ENCODE measurements at places on chromosomes 2 and 18.

DNA sequence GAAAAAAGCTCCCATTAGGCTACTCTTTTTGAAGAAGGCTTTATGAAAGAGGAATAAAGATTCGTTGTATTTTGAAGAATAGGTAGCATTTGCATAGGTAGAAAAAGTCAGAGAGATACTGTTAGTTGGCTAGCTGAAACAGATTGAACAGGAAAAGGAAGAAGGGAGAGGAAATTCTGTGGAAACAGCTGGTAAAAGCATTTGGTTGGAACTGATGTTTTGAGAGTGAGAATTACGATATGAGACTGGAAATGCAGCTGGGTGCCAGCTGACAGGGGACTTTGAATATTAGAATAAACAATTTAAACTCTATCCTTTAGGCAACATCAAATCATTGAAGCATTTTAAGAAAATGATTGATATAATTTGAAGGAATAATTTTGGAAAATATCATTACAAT is 96.7 kb upstream of the CNTNAP5 start:
- no peak for DNase-seq

GRCh38 chr2:112168422-112169124 is 30.4 kb downstream of the FBLN7 start:
- no peak for DNase-seq

- no peak for DNase-seq
Measured at GRCh38 chr18:32152705-32153448, 37.0 kb upstream of the MEP1B start.

DNA sequence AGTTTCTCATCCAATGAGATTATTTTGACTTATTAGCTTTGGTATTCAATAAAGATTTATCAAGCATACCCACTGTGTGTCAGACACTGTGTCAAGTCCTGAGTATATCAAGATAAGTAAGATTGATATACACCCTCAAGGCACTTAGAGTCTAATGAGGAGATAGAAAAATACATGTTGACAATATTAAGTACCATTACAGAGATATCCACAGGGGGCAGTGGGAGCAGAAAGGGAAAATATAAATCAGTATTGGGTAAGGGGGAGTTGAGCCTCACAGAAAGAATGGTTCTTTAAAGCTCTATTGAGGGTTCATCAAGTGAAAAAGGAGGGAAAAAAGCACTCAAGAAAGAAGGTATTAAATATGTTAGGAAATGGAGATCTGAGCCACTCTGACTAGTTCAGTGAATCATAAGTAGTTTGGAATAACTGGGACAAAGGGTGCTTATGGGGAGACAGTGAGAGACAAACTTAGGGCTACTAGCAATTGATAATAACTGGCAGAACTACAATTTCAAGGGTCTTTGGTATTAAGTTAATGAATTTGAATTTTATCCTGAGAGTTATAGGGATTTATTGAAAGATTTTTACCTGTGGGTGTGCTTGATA is 45.5 kb upstream of the SLC8A1 start:
- no peak for DNase-seq

DNA sequence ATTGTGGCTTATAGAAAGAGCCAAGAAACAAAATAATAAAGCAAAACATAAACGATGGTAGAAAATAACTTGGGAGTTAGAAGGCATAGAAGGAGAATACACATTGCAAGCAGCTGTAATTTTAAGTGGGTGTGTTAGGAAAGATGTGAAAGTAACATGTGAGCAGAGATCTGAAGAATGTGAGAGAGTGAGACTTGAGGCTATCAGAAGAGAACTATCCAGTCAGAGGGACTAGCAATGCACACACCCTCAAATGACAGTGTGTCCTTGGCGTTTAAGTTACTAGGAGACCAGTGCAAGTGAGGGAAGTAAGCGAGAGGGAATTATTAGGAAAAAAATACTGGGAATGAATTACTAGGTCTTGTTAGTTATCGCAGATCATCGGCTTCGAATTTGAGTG is 304.9 kb downstream of the DSEL start:
- no peak for DNase-seq

- no peak for DNase-seq
Measured at GRCh38 chr2:12834239-12834638, 117.5 kb downstream of the TRIB2 start.

DNA sequence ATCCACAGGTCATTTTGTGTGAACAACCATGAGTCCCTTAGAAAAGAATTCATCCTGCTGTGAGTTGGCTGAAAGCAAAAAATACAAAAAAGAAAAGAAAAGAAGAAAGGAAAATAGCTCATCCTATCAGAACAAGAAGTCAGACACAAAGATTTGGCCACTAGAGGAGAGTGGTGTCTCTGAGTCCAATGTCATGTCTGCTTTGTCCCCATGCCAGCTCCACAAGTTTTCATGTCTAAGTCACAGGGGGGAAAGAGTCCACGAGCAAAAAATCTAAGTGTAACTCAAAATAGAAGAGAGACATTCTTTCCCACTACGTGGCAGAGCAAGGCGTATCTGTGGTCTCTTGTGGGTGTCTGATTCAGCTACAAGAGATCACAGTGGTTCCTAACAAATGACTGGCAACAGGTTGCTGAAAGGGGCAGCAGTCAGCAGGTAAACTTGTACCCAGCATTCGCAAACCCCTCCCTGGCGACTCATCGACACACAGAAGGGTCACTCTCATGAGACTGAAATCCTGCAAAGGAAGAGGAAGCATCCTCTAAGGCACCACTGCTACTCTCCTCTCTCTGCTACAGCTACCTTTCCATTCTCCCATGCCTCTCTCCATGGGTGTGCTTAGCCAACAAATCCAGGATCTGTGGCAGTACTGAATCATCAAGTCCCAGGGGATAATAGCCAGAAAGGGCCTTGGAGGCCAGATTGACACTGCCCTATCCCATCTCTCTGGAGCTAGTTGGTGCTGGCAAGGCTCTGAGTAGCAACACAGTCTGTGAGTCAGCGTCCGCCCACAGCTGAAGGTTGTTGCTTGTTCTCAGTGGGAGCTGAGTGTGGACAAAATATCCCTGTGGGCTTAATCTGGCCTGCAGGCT is 123.0 kb upstream of the SLC39A10 start:
- DNase-seq = peak; percentile 45

DNA sequence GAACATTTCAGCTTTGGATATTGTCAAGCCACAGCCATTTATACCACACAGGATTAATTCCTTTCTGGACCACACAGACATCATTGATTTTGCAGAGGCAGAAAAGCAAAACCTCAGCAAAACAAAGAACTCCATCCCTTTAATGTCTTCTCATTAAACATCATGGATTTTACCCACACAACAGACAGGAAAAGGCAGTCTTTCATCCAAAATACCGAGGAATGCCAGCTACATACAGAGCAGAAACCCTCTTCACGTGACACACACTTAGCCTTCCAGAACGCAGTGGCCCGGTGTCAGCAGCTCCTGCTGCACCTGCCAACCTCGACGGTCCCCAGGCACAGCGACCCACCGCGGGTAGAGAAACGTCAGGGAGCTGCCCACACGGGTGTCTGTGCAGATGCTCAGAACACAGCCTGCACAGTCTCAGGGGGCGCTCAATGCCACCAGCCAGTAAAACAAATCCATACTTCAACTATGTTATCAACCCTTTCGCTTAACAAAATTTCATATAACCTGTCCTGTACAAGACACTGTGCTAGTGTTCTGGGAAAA is 304.5 kb downstream of the EIPR1 start:
- DNase-seq = no peak

- no peak for DNase-seq
Measured at GRCh38 chr18:58632552-58632951, 3.7 kb upstream of the ALPK2 start.

DNA sequence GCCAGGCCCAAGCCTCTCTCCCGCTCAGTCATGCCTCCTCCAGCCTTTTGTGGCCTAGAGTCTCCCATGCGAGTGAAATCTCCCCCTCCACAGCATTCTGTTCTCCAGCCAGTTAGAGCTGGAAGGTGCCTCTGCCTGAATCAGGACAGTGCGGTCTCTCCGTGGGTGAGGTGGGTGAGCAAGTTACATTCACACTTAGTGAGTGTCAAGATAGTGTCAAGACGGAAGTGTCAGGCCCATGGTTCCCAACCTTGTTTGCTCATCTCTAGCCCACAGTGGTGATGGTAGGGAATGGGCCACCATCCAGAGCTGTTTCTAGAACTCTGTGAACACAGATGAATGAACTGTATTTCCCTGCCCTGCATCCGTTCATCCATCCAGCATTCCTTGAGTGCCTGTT is 59.5 kb downstream of the LPIN1 start:
- DNase-seq = no peak

DNA sequence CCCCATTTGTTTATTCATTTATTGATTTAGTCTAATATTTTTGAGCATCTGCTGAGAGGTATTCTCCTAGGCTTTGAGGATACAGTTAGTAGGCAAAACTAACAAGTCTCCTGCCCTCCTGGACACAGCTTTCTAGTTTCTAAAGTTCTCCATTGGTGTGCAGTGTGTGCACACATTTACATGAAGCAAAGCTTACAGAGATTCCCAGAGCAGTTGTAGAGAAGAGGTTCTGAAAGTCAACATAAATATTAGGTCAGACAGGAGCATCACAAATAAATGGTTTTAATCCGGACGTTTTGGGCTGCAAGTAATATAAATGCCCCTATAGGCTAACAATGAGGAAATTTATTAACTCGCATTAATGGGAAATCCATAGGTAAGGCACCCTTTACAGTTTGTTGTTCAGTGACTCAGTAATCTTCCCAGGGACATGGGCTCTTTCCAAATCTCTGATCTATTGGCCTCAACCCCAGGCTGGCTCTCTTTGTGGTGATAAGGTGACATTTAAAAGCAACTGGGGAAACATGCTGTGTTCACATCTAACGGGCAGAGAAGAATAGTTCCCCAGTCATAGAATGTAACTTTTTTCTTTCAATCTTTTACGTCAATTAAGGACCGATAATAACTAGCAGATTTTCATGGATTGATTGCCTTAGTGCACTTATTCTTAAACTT is 407.2 kb downstream of the PTPRM start:
- no peak for DNase-seq

GRCh38 chr2:113216891-113217454 is 43.2 kb downstream of the PSD4 start:
- peak; percentile 81 for DNase-seq

DNA sequence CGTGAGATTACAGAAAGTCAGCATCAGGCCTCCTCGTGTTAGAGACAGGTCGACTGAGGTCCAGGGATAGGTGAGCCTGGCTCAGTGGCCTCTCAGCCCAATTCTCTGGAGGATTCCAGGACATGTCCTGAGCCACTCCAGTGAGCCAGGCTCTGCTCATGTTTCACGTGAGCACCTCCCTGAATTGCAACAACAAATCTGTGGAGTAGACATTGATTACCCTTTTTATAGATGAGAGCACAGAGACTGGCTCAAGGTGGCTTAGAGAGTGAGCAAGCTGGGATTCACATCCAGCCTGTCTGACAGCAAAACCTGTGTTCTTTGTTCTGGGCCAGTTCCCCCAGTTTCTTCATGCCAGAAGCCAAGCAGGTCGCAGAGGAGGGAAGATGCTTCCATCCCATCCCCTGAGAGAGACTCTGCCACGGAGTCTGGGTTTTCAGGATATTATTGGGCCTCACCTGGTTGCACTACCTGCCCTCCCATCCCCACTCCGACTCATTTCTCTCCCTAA is 46.4 kb downstream of the HS1BP3 start:
- no peak for DNase-seq

DNA sequence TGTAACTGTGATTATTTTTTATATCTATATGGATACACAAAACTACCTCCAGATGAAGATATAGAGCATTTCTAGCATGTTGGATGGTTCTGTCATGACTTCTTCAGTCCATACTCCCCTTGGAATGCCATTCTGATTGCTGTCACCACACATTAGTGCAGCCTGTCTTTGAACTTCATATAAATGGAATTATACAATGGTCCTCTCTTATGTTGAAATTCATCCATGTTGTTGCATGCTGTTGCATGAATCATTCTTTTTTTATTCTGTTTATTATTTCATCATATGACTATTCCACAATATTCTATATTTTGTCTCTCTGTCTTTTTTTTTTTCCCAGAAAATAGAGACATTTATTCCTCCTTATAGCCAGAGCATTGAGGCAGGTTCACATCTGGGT is 74.1 kb downstream of the OSBPL6 start:
- DNase-seq = no peak

DNA sequence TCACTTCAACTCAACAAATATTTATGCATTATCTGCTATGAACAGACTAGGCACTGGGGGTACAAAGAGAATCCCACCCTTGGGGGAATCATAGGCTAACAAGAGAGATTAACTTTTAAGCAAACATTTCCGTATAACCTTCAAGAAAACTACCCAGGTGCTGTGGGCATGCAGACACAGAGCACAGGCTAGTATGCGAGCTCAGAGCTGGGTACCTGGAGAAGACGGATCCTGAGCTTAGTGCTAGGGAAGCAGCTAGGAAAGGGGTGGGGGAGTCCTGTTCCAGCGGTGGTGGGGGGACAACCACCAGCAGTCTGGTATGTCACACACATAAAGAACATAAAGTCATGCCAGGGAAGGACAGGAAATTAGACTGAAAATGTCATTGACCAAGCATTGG is 17.5 kb upstream of the DSG3 start:
- DNase-seq = no peak

- no peak for DNase-seq
Measured at GRCh38 chr2:182015334-182016109, 29.9 kb downstream of the PPP1R1C start.

GRCh38 chr2:156883804-156884203 is 373.7 kb upstream of the GALNT5 start:
- no peak for DNase-seq

GRCh38 chr2:241300000-241300399 is 15.5 kb downstream of the HDLBP start:
- DNase-seq = no peak

- no peak for DNase-seq
Measured at GRCh38 chr2:111171337-111171930, 50.7 kb downstream of the BCL2L11 start.

GRCh38 chr18:10319026-10319425 is 135.4 kb upstream of the APCDD1 start:
- DNase-seq = no peak

GRCh38 chr18:22034276-22034675 is 135.1 kb upstream of the GATA6 start:
- DNase-seq = no peak

Measured in Kasumi-1 (cell line).